HTR-8/SVneo (cell line): ENCODE measurements at places on chromosomes 3 and 15.

- DNase-seq: no peak
These were observed 156.6 kb downstream of the MCTP2 start for GRCh38 chr15:94387849-94388441.

- no peak for DNase-seq
These were observed 7.3 kb downstream of the TMCO5A start for GRCh38 chr15:37941779-37942178.

- no peak for DNase-seq
These were observed 29.8 kb downstream of the LOXL1 start for GRCh38 chr15:73955861-73956742.

DNA sequence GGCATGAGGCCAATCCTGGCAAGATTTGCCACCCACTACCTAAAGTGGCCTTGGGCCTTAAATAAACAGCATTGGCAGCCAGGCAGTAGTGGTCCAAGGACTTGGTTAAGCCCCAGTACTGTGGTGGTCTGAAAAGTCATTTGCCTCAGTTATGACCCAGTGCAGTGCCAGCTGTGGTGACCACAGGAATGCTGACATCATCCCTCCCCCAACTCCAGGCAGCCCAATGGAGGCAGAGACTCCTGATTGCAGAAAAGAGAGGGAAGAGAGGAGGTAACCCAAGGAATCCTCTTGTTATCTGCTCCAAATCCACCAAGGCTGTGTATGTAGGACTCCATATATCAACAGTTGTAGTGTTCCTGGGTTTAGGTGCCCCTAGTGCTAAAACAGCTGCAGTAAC, 883.6 kb downstream of the SQOR start:
- no peak for DNase-seq

DNA sequence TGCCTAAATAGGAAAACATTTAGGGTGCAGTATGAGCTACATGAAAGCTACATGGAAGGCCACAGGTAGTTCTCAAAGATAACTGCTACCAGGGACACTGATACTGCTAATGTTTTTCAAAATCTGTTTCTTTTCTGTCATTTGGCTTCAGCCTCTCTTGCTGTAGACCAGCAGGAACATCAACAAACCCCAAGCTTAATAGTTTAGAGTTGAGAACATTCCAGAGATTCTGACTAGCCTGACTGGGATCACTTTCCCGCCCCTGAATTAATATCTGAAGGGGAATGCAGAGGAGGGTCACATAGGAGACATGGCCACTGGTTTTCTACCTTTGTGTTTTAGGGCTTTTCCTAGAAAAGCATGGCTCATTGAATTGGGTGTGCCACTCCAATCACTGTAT, 16.9 kb upstream of the C3orf38 start:
- no peak for DNase-seq

GRCh38 chr15:79130535-79131130, 40.1 kb upstream of the RASGRF1 start:
- no peak for DNase-seq
